ENCODE measurements at places on chromosomes 16 and 17.

DNA sequence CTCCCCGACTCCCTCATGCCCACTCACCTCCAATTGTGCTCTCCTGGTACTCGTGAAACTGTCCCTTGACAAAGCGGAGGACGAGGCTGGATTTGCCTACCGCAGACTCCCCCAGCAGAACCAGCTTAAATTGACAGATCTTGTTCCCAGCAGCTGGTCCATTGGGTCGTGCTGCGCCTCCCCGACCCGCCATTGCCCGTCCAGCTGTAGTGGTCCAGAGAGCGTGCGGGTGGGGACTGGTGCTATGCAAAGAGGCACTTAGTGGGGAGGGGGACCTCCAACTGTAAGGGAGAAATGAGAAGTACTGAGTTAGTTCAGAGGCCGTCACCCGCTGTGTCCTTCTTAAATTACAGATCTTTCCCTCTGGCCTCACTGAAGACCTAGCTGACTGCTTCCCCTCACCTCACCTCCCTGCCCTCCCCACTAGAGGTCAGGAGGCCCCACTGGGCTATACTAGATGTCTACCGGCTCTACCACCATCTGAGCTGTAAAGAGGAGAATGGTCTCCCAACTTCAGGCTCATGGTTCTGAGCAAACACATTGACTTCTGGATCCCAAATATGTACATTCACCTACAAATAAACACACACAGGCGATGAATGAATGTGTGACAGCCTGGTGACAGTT is 7.8 kb downstream of the HSPB9 start:
- no peak for DNase-seq

GRCh38 chr17:66302761-66303626 is 581 bp downstream of the PRKCA start:
- peak; percentile 69 for DNase-seq

DNA sequence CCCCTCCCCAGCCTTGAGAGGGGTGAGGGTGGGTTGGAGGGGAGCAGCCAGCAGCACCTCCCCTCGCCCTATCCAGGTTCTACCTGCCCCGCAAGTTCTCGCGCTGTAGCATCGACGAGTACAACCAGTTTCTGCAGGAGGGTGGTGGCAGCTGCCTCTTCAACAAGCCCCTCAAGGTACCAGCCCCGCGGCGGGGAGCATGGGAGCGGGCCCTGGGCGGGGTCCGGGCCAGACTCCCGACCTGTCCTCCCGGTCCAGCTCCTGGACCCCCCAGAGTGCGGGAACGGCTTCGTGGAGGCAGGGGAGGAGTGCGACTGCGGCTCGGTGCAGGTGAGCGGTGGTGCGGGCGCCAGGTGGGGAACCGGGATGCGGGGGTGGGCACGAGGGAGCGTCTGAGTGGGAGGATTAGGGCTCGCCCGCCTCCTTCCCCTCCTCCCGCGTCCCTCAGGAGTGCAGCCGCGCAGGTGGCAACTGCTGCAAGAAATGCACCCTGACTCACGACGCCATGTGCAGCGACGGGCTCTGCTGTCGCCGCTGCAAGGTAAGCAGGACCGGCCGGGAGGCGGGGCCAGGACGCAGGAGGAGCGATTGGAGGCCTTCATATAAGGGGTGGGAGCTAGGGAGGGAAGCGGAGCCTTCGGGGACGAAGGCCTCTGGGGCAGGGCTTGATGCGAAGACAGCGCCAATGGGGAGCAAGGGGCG is 16.5 kb downstream of the ADAM11 start:
- DNase-seq = peak; percentile 93

GRCh38 chr17:58081646-58082340 is 1.4 kb upstream of the DYNLL2 start:
- DNase-seq = no peak

DNA sequence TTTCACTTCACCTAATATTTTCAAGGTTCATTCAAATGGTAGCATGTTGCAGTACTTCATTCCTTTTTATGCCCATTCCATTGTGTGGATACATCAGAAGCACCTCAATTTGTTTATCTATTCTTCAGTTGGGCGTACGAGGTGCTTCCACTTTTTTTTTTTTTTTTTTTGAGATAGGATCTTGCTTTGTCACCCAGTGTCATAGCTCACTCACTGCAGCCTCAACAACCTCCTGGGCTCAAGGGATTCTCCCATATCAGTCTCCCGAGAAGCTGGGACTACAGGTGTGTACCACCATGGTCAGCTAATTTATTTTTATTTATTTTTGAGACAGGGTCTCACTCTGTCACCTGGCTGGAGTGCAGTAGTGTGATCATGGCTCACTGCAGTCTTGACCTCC is 22.5 kb upstream of the SPNS3 start:
- no peak for DNase-seq

GRCh38 chr17:82200135-82200534 is 12.5 kb downstream of the CCDC57 start:
- no peak for DNase-seq

DNA sequence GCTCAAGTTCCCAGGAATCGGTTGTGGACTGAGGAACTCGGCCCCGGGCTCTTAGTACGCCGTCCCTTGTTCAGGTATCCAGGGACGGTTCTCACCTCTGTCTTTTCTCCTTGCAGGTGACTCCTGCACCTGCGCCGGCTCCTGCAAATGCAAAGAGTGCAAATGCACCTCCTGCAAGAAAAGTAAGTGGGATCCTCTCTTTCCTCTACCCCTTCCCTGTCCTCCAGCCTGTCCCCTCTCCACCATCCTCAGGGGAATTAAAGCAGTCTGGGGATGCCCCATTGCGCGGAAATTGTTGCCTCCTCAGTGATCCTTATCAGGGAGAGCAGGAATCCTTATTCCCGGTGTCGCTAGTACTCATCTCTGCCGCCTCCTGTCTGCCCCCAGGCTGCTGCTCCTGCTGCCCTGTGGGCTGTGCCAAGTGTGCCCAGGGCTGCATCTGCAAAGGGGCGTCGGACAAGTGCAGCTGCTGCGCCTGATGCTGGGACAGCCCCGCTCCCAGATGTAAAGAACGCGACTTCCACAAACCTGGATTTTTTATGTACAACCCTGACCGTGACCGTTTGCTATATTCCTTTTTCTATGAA is 585 bp downstream of the MT2A start:
- DNase-seq = no peak

DNA sequence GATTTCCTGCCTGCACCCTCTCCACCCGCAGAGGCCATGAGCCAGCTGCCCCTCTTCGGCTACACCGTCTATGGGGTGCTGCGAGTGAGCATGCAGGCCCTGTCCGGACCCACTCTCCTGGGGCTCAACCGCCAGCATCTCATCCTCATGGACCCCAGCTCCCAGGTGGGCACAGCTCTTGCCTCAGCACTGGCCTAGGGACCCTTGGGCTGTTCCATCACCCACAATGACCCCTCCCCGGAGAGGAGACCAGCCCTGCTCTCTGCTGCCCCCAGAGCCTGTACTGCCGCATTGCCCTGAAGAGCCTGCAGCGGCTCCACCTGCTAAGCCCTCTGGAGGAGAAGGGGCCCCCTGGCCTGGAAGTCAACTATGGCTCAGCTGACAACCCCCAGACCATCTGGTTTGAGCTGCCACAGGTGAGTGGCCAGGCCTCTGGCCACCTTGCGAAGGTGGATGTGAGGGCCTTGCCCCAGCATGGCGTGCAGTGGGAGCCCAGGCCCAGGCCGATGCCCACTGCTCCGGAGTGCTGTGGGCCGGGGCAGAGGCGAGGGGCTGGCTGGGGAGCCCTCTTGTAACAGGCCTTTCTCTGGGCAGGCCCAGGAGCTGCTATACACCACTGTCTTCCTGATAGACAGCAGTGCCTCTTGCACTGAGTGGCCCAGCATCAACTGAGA is 7.3 kb upstream of the SMIM5 start:
- no peak for DNase-seq

GRCh38 chr16:20318006-20318405 is 9.3 kb downstream of the GP2 start:
- DNase-seq = no peak

DNA sequence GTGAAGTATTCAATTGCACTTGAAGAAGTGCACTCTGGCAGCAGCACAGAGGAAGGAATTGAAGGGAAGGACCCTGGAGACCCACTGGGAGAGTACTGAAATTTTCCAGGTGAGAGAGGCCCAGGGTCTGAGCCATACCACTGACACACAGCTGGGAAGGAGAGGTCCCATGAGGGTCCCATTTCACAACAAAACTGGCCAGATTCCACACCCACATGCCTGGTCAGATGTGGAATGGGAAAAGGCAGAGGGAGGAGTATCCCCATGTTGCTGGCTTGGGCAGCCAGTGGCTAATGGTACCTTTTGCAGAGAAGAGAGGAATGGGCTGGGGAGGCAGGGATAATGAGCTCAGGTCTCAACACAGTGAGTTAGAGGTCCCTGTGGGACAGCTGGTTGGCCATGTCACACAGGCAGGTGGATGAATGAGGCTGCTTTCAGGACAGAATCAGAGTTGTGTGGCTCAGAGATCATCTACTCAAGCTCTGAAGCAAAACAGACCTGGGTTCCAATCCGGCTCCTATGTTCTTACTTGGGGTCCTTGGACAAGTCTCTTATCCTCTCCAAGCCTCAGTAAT is 26.2 kb upstream of the NGFR start:
- no peak for DNase-seq

DNA sequence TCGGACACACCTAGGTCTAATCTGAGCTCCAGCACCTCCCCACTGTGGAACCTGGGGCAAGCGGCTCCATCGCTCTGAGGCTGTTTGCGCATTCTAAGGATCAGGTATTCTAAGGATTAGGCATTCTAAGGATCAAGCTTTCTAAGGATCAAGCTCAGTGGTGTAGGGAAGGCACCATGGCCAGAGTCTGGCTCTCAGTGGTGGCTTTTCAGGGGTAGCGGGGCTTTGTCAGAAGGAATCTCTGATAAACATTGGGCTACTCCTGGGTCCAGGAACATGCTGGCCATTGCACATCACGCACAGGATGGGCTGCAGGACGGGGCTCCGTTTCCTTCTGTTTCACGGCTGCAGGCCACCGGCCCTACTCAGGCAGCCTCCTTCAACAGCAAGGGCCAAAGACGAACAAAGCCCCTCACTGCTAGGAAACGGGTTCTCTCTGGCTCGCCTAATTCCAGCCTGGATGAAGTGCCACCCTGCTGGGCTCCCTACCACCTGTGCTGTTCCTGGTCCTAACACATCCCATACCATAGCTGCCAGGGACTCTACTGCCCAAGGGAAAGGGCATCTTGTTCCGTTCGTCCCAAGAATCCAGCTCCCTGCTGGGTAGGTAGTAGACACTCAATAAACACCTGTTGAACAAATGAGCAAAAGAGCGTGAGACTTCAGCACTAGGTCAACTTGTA is 5.5 kb downstream of the C1QTNF1 start:
- no peak for DNase-seq

GRCh38 chr16:672851-673250 is 2.6 kb upstream of the RHBDL1 start:
- no peak for DNase-seq

- no peak for DNase-seq
These were observed 18.0 kb downstream of the KLHDC4 start for GRCh38 chr16:87747626-87748414.

- no peak for DNase-seq
These were observed 10.7 kb upstream of the PRR29 start for GRCh38 chr17:63987221-63988126.

GRCh38 chr17:73644145-73645049 is at the start of gene SDK2:
Gene SDK2, minus strand, starts transcription at chr17:73644445. Its CDS starts 357 bp downstream, at chr17:73644088.
- no peak for DNase-seq

DNA sequence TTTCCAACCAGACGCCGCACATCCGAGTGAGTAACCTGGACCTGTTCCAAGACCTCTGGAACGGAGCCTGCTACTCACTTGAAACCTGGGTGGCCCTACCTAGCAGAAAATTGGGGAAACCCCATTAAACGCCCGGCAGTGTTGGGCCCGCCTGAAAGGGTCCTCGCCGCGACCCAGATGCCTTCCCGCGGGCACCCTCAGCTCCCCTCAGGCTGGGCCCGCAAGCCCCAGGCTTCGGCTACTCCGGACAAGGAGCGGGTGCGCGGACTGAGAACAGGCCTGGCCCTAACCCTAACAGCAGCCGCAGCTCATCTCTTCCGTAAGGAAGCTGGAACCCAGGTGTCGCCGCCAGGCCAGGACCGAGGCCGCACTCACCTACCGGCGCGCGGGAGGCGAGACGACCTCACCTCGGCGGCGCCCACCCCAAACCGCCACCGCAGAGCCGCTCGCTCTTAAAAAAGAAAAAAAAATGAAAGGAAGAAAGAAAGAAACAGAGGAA is 344 bp downstream of the PSME3IP1 start:
- DNase-seq = peak; percentile 22

DNA sequence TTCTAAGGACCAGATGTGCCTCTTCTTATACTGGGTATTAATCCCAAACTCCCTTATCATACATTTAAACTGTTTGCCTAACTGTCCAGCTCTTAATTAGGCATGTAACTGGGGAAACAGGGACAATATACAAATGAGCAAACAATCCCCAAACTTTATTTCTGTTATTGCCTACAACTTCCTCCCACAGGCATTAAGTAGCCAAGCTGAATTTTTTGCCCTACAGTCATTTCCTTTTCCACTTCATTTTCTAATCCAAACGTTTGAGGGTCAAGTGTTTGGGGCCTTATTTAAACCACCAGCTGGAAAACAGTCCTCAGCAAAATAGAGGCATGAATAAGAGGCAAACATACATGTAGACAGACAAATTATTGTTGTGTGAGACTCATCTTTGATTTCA is 77.4 kb upstream of the CCL2 start:
- DNase-seq = no peak

DNA sequence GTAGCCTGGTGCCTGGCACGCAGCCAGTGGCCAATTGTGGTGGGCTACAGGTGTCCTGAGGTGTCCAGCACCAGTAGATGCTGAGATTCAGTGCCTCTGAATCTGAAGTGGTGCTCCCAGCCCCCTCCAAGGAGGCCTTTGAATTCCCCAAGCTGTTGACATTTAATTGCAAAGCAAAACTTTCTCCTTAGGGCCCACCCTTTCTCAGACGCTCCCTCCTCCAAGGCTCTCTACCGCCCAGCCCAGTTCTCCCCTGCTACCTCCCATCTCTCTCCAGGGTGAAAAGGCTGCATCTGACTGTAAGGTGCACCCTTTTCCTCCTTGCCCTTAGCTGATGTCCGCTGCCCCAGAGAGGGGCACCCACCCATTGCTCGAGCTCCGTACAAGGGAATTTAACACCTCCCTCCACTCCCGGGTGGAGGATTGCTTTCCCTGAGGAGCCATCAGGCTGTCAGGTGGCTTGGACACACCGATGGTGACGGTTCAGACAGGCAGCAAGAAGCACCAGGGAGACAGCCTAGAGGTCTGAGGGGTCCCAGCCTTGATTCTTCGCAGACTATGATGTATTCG is 1.7 kb downstream of the BEAN1 start:
- DNase-seq = no peak

DNA sequence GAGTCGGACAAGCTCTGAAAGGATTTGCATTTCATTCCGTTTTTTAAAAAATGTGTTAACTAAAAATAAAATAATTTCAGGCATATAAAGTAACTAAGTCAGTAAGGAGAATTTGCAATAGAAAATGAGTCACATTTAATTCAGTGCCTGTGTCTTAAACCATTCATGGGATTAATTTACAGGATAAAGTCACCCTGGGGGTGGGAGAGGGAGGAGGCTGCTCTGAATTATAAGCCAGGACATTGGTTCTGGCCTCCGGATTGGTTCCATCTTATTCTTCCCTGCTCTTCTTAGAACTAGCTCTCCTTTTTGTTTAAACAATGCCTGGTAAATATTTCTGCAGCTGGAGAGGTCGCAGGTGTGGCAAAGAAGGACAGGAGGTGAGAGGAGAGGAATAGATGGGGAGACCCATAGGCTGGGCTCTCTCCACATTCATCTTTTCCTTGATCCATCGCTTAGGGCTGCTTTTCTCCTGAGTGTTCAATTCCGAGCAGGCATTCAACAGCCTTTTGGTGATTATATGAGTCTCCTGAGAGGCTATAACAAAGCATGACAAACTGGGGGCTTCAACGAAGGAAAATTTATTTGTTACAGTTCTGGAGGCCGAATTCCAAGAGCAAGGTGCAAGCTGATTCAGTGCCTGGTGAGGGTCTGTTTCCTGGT is 319.2 kb downstream of the PHKB start:
- no peak for DNase-seq

- DNase-seq = no peak
These were observed 30.7 kb upstream of the EIF1 start for GRCh38 chr17:41657936-41658335.
